Kasumi-1 (cell line): ENCODE measurements at places on chromosomes 6 and 20.

DNA sequence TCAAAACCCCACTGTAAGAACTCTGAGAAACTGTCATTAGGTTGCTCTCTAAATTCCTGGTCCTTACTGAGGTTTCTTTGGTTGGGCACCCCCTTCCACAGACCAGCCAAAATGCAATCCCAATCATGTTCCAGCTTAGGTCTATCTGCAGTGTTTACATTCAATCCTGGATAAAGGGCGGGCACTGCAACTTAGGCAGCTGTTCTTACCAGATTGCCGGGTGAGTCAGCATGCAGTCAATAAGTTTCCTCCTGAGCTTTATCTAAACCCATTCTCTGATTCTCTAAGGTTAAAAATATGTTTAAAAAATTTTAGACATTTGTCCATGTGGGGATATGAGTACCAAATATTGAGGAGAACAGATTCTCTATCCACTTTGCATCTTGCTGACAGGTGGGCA lies 197.8 kb downstream of the HAO1 start:
- no peak for DNase-seq

GRCh38 chr6:82144007-82144851 lies 103.3 kb downstream of the IBTK start:
- peak; percentile 26 for DNase-seq

- DNase-seq: no peak
These were observed 180.9 kb downstream of the FUT9 start for GRCh38 chr6:96196633-96197032.

DNA sequence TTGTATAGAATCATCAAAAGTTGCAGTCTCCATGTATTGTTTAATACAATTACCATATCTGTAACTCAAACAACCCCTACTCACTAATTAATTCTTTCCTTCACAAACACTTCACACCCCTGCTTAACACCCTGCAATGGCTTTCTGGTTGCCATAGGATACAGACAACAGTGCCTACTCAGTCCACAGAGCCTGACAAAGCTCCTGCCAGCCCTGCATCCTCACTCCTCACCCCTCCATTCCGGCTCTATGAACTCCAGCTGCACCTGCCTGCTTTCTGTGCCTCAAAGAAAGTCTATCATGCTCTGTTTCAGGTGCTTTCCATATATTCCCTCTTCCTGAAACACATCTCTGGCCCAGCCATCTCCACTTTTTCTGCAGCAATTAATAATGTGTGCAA lies 253.4 kb downstream of the HACE1 start:
- DNase-seq: no peak

DNA sequence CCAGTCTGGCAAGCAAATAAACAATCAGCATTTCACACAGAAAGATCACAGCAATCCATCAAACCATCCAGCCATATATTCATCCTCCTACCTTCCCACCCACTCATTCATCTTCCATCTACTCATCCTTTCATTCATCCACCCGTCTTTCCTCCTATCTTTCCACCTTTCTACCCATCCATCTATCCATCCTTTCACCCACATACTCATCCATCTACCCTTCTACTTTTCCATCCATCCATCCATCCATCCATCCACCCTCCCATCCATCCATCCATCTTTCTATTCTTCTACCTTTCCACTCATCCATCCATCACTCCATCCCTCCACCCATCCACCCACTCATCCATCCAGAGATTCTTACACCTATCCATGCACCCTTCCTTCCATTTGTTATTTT lies 49.3 kb downstream of the KIAA0319 start:
- DNase-seq: no peak

DNA sequence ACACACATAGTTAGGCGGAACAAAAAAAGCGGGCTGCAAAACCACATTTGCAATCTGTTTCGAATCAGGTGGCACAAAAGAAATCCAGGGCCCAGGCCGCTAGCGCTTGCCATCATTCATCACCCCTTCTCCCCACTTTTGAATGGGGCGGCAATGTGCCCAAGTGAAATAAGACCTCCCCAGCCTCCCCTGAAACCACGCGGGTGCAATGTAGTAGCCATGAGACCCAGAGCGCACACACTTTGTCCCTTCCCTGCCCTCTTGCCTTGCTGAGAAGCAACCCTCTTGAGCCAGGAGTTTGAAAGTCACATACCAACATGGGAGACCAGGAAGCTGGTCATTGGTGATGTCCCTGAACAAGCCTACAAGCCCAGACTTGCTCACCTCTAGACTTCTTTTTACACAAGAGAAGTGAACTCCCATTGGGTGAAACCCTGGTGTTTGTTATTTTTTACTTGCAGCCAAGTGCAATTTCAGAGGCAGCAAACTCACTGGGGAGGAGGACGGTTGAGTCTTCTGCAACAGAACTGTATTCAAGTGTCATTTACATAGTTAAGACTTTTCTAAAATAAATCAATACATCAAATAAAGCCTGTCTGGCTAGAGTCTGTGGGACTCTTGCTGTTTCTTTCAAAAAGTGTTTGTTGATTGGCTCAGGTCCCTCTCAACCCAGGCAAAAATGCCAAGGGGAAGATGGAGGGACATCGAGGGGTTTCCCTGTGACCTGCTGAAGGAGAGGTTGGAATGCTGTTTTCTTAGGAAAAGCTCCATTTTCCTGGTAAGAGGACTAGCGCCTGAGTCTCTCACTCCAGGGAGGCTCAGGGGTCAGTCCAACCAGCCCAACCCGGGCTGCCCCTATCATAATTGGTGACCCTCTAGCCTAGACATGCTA lies 138.1 kb upstream of the PTPN1 start:
- no peak for DNase-seq

GRCh38 chr6:85404564-85405174 lies 45.2 kb upstream of the NT5E start:
- no peak for DNase-seq

- peak; percentile 92 for DNase-seq
These were observed 36.6 kb upstream of the HIVEP1 start for GRCh38 chr6:11975353-11975977.

DNA sequence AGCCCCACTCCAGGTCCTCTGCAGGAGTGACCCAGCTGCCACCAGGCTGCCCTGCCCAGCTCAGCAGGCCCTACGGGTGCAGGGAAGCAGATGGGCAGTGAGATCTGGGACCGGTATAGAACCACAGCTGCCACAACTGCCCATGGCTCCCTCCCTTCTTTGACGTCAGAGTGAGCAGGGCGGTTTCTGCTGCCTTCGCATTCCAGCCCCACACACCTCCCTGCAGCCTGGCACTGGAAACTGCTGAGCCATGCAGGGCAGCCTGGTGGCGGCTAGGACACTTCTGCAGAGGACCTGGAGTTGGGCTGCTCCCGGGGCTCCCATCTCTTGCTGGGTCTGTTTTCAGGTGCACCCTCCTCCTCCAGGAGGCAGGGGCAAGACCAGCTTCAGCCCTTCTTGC lies 101.6 kb upstream of the CD93 start:
- no peak for DNase-seq

- DNase-seq: no peak
These were observed 14.9 kb upstream of the CBFA2T2 start for GRCh38 chr20:33474963-33475362.

DNA sequence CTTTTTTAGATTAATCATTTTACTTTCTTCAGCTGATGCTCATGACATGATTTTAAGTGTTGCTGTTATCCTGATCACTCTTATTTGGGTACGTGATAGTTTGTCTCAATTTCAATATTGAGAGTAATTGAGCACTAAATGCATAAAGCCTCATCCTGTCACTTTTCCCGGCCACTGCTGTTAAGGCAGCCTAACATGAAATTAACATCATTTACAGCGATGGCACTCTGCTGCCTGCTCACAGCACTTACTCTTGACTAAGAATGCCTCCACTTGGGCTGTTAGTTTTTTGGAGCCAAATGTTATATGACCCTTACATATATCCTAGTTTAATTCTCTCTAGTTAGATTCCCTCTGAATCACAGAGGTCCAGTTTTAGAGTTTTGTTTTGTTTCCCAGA lies 107.3 kb downstream of the SLX4IP start:
- DNase-seq: no peak

DNA sequence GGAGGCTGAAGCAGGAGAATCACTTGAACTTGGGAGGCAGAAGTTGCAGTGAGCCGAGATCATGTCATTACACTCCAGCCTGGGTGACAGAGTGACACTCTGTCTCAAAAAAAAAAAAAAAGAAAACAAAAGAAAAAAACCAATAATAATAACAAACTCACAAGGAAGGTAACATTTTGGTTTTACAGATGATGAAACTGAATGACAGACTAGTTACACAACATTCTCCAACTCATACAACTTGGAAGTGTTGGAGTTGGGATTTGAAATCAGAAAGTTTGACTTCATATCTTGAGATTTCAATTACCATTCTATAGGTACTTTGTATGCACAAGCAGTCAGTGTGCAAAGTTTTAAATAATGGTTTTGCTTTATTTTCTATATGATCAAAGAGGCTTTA lies 10.2 kb downstream of the TPD52L1 start:
- DNase-seq: no peak

- peak; percentile 91 for DNase-seq
These were observed 335.2 kb downstream of the SYNE1 start for GRCh38 chr6:152301765-152302568.

DNA sequence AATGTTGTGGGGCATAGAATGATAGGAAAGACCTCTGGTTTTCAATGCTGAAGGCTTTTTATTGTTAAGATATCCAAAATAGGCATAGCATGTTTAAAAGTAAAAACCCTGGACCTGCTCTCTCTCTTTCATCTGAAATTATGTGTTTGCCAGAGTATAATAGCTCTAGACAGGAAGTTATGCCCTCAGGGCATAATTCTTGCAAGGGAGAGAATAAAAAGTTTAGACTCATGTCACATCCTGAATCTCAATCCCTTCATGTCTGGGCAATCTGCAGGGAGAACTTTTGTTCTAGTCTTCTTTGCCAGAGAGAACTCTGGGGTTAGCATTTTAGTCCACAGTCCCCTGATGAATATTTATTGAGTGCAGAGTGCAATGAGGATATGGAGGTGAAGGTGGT lies 297.3 kb upstream of the FLRT3 start:
- no peak for DNase-seq

- no peak for DNase-seq
These were observed 986.2 kb upstream of the CITED2 start for GRCh38 chr6:140360651-140361050.

DNA sequence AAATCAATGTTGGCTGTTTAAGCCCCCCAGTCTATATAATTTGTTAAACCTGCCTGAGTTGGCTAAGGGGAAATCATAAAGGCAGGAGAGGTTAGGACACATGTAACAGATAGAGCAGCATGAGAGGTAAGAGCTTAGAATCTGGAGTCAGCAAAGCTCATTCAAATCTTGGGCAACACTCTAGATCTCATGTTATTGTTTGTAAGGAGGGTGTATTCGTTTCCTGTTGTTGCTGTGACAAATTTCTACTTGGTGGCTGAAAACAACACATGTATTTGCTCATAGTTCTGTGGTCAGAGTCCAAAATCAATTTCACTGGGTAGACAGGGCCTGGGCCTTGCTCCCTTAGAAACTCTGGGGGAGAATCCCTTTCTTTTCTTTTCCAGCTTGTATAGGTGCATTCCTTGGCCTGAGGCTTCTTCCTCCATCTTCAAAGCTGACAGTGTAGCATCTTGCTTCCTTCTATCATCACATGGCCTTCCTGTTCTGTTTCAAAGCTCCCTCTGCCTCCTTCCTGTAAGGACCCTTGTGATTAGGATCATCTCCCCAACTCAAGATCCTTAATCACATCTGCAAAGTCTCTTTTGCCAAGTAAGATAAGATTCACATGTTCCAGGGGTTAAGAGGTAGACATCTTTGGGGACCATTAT lies 4.4 kb downstream of the LY86 start:
- no peak for DNase-seq
